Fibroblast of skin of back (primary cell): ENCODE measurements at places on chromosomes 6 and 20.

- DNase-seq, result peak; percentile 72
Observed at GRCh38 chr6:35359744-35360348, 17.5 kb downstream of the PPARD start.

GRCh38 chr20:30485331-30486102 is 771.9 kb upstream of the DEFB115 start:
- DNase-seq, result no peak

- no peak for DNase-seq
Observed at GRCh38 chr20:10113746-10114145, 79.0 kb downstream of the ANKEF1 start.

GRCh38 chr20:5781798-5782750 is 31.9 kb downstream of the SHLD1 start:
- DNase-seq, result no peak

- DNase-seq, result peak; percentile 27
Observed at GRCh38 chr6:130417951-130418350, 52.1 kb downstream of the TMEM200A start.

- no peak for DNase-seq
Observed at GRCh38 chr6:54467384-54467783, 159.1 kb downstream of the TINAG start.

GRCh38 chr20:25672659-25673235 is 23.9 kb downstream of the ZNF337 start:
- DNase-seq, result no peak

- peak; percentile 38 for DNase-seq
Observed at GRCh38 chr6:2817903-2818443, 23.7 kb downstream of the SERPINB1 start.

- no peak for DNase-seq
Observed at GRCh38 chr6:8057263-8057662, 6.9 kb downstream of the BLOC1S5 start.

- no peak for DNase-seq
Observed at GRCh38 chr6:14288910-14289309, 171.3 kb downstream of the CD83 start.

DNA sequence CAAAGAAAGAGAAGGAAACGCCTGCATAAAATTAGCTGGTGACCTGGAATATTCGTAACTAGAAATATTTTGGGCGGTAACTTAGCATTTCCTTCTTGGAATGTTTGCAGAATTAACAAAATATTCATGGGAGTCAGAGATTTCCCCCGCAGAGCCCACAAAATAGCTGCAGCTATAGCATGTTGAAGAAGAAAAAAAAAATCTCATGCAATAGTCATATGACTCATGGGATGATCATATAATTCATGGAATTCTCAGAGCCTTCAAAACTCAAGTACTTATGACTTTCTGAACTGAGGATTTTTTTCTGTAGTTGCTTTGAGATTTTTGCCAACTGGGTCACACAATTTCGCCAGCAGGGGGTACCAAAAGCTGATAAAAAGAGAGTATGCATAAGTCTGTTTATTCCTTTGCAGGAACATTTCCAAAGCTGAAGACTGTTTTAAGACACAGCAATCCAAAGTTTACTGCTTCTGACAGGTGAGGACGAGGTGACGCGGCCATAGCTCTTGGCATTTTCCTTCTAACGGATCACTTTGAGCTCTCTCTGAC is 586.0 kb upstream of the CHD6 start:
- no peak for DNase-seq

DNA sequence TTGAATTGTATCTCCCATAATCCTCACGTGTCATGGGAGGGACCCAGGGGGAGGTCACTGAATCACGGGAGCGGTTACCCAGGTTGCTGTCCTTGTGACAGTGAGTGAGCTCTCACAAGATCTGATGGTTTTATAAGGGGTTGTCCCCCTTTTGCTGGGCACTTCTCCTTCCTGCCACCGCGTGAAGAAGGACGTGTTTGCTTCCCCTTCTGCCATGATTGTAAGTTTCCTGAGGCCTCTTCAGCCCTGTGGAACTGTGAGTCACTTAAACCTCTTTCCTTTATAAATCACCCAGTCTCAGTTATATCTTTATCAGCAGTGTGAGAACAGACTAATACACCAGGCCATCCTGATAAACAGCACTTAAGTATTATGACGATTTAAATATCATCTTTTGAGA is 9.0 kb upstream of the MRGBP start:
- no peak for DNase-seq

DNA sequence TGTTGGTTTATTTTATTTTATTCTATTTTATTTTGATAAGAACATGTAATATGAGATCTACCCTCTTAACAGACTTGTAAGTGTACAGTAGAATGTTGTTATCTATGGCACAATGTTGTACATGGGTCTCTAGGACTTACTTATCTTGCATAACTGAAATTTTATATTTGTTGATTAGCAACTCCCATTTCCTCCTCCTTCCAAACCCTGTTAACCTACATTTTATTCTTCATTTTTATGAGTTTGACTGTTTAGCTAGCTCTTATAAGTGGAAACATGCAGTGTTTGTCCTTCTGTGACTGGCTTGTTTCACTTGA is 37.9 kb upstream of the BCAS1 start:
- no peak for DNase-seq

DNA sequence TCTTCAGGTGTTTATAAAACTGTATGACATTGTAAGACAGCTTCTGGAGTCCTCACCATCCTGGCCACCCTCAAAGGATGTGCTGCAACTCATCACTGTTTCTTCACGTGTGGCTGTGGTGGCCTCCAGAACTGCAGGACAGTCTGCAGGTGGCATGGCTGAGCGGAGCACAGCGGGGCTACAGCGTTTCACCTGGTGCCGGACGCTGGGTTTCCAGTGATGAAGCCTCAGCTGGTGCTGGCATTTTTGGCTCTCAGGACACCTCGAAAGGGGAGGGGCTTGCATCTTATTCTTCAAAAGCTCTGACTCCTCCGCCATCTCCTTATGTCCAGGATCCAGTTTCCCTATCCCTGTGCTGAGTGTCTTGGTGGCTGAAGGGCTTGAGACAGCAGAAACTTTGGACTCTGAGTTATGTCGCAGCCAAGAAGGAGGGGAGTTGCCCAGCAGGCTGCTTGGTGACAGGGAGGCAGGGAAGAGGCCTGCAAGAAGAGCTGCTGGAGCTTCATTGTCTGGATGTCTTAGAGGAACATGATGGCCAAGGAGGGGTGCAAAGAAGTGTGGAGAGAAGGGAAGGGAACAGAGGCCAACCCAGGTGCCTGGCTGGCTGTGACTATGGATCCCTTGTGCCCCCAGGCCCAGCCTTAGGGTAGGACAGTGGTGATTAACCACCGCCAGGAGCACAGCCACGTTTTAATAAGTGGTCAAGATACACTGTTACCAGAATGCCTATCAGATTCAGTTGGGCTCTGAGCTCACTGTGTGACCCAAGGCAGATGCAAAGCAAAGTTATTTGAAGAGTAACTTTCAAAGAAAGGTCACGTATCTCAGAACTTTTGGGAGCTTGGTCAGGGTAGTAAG is 58.7 kb downstream of the GTF2H5 start:
- DNase-seq, result no peak

GRCh38 chr6:112478036-112478435 is 130.9 kb downstream of the RFPL4B start:
- DNase-seq, result no peak
